ENCODE measurements at places on chromosomes 12 and 14.

GRCh38 chr14:94762431-94762830 lies 7.5 kb downstream of the GSC start:
- no peak for DNase-seq

- peak; percentile 48 for DNase-seq
These were observed 93.2 kb downstream of the EMP1 start for GRCh38 chr12:13289653-13290289.

DNA sequence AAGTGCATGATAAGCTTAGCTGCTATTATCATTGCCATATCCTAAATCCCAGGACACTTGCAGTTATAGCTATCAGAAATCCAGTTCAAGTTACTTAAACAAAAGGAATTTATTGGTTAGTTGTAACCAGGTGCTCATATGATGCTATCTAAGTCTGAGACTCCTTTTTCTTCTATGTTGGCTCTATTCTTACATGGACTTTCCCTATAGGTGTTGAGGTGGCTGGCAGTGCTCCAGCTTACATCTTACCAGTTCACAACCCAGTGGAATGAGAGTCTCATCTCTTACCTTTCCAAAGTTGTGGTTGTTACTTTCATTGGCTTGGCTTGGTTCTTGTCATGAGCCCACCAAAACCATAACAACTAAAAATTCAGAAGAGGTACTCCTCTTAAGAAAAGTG lies 94.6 kb downstream of the DACT1 start:
- DNase-seq: no peak

DNA sequence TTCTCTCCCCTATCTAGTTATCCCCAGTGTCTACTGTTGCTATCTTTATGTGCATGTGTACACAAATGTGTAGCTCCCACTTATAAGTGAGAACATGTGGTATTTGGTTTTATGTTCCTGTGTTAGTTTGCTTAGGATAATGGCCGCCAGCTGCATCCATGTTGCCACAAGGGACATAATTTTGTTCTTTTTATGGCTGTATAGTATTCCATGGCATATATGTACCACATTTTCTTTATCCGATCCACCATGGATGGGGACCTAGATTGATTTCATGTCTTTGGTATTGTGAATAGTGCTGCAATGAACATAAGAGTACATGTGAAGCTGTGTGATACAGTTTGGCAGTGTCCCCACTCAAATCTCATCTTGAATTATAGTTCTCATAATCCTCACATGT lies 218.1 kb downstream of the KSR2 start:
- no peak for DNase-seq
